ENCODE measurements at places on chromosomes 5 and 9.

- no peak for DNase-seq
Observed at GRCh38 chr9:19208653-19209052, 21.8 kb upstream of the DENND4C start.

DNA sequence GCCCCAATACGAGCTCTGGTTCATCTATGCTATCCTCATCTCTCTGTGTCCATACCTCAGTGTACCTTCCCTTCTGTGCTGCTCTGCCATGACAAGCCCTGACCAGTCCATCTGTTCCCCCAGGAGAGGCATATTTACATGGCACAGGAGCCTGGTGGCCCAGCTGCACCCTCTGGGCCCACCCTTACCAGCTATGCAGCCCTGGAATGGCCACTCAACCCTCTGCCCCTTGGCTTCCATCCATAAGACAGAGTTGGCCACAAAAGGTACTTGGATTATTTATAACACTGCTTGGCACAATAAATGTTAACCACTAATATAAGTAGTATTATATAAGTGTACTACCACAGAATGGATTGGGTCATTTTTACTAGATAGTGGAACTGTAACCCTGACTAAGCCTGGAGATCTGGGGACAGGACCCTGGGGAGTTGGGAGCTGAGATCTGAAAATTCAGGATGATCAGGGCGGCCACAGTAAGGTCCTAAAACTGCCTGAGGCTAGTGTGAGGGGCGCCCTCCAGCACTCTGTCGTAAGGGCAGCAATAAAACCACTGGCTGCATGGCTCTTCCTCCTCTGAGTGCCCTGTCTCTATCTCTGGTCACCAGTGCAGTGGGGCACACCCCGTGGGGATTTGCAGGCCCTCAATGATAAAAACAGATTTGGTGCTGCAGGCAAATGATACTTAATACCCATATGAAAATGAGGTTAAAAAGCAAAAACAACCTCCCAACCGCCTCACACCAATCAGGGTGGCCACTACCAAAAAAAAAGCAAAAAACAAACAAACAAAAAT lies 65.8 kb downstream of the SEMA4D start:
- DNase-seq, result no peak

GRCh38 chr5:110087829-110088228 lies 398.1 kb downstream of the MAN2A1 start:
- DNase-seq, result no peak

DNA sequence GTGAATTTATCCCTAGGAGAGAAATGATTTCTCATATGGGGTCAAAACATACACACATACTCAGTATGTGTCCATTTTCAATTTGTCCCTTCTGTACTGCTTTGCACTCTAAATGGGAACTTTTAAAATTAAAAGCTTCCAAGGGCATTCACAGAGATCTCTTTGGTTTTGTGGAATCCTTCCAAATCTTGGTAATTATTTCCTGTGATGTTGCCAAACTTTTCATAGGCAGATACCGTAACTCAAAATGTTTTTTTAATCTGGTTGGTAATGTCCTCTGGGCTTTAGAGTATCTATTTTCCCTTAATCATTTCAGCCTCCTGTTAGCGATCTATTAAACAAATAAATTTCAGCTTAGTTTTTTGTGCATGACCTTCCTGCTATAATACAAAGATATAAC lies 282.4 kb downstream of the ARHGEF28 start:
- DNase-seq, result no peak

DNA sequence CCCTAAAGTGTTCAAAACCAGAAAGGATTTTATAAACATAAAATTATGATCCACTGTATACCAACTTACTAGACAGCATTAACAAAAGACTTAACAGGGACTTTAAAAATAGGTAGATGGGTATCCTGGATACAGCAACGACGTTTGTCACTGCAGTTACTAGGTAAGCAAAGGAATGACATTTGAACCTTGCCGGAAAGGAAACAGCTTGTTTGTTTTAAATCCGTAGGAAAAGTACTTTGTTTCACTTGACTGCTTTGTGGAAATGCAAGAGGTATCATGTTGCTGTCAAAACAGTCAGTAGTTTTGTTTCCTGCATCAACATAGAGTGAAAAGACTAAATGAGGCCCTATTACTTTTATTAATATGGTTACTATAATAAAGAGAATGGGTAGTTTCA lies 122.9 kb downstream of the CDC42SE2 start:
- DNase-seq, result no peak

DNA sequence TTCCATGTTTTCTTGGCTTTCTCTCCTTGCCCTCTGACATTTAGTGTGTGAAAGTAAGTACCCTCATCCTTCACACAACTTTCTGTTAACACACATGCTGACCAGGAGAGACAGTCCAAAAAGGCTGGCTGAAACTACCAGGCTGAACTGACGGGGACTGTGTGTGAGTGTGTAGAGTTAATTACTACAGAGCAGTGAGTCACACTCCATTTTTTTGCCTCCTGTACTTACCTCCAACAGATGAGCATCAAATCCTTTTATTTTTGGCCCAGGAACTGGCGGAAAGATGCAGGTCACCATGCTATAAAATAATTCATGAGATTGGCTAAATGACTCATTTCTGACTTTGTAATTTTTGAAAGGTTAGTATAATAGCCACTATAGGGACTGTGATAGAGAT lies 20.2 kb upstream of the AGXT2 start:
- DNase-seq, result no peak

DNA sequence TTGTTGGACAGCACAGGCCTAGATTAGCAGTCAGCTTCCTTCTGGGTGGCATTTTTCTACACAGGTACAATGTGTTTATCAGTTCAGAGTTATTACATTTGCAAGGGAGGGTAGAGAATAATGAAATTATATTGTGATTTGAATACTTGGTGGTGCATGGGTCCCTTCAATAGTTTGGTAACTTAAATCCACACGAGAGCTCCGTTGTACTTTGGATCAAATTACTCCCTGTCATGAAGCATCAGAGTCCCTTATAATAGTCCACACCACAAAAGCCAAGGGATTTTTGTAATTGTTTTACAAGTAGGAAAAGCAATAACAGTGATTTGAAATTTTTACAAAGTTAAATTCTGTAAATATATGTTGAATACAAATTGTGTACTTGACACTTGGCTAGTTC lies 552.4 kb downstream of the PDE4D start:
- DNase-seq, result no peak

GRCh38 chr5:56819060-56819881 lies 3.9 kb downstream of the MAP3K1 start:
- DNase-seq, result no peak

GRCh38 chr9:112059145-112059965 lies 115.7 kb downstream of the SUSD1 start:
- DNase-seq, result peak; percentile 86

DNA sequence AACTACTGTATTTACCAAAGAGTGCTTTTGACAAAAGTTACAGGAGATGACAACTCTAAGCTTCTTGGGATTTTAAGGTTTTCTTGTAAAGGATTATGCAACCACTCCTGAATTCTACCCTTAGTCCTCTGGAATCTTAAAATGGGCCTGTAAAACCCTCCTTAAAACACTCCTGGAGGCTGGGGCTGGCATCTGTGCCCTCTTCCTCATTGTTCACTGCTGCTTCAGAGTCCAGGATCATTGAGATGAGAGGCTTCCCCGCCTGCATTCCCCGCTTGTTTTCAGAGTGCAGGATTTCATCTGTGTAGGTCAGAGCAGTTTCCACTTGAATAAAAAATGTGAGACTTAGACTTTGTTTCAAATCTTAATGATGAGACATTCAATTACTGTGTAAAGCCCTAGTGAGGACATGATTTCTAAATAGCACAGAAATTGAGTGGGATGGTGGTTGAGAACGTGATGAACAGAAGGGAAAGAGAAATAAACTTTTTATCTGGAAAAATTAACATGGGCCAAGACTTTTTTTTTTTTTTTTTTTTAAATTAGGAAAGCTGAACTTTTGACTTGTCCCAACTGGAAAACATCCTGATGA lies 40.4 kb downstream of the PCSK5 start:
- no peak for DNase-seq

GRCh38 chr5:54807421-54807820 lies 178.0 kb downstream of the ESM1 start:
- peak; percentile 11 for DNase-seq

GRCh38 chr5:172860520-172861443 lies 26.7 kb downstream of the ERGIC1 start:
- DNase-seq, result no peak

DNA sequence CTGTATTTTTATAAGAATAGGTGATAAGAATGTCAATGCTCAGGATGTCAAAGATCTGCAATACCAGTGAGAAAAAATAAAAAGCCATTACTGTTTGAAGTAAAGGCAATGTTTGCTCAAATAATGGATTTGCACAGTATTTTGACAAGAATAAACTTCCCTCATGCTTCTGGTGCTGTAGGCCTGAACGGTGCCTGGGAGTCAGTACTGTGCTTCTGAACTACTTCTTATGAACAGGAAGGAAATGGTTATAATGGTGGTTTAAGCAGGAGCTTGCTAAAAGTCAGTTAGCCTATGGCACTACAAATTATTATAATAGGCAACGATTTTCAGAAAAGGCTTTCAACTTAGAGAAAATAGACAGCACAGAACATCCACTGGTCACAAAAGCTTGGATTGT lies 548.3 kb upstream of the CDH18 start:
- DNase-seq, result no peak

DNA sequence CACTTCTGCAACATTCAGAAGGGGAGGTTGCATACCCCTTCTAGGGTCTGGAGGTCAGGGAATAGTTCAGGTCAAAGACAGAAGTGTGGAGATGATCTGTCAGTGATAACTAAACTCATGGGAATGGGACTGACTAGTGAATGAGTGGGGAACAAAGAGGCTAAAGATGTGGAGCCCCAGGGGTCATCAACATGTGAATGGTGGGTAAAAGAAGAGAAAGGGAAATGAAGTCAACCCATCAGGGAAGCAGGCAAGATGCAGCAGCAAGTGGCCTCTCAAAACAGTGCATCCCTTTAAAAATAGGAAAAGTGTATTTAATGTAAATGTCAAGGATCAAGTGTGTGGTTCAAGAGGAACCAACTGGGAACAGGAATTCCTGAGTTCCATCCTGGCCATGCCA lies 69.9 kb downstream of the PLPPR1 start:
- DNase-seq, result no peak

DNA sequence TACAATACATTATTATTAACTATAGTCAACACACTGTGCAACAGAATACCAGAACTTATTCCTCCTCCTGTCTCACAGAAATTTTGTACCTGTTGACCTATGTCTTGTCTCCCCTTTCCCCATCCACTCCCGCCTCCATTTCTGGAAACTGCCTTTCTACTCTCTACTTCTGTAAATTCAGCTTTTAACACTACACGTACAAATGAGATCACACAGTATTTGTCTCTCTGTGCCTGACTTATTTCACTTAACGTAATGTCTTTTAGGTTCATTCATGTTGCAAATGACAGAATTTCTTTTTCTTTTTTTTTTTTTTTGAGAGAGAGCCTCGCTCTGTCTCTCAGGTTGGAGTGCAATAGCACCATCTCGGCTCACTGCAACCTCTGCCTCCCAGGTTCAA lies 19.5 kb downstream of the MEF2C start:
- no peak for DNase-seq

DNA sequence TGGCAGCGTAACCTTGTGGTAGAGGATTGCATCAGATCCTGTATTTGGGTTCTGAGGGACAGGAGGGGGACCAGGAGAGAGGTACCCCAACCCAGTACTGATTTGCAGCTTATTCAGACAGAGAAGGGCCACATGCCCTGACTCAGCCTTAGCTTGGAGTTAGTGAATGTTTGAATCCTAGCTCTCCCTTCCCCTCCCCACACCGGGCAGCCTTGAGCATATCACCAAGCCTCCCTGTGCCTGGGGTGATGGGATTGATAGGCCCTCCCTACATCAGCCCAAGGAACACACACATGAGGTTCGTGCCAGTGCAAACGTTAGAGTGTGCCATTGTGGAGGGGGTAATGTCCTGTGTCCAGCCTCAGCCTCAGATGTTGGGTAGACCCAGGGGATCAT lies 71.9 kb downstream of the AMBP start:
- no peak for DNase-seq

All from NCI-H460 (cell line).